ENCODE measurements at places on chromosomes 6 and 20. TPM values are rescaled to one million over a fixed set of nuclear protein-coding genes. Genes with fewer than 3 reads are reported as not detected.

The EYS gene
- total RNA-seq = not detected

The GHRH gene
- not detected for total RNA-seq

The CD109 gene
- total RNA-seq = 55.0 TPM

The HFE gene
- total RNA-seq = 3.1 TPM

The ADGB gene
- total RNA-seq = not detected

The GINS1 gene
- total RNA-seq = 23.1 TPM

The TRERF1 gene
- total RNA-seq = 0.15 TPM

The ACSS1 gene
- 13.1 TPM for total RNA-seq

The TRIM40 gene
- not detected for total RNA-seq

The CLPSL1 gene
- not detected for total RNA-seq
